ENCODE measurements at places on chromosomes 5 and 9. TPM values are rescaled to one million over a fixed set of nuclear protein-coding genes. Genes with fewer than 3 reads are reported as not detected.

The LCN15 gene
- total RNA-seq: not detected

The TUSC1 gene
- total RNA-seq: 11.7 TPM

The SPTAN1 gene
- 208 TPM for total RNA-seq

The IL3 gene
- total RNA-seq: not detected

The SCGB3A2 gene
- total RNA-seq: not detected

The DOCK8 gene
- not detected for total RNA-seq

DNA sequence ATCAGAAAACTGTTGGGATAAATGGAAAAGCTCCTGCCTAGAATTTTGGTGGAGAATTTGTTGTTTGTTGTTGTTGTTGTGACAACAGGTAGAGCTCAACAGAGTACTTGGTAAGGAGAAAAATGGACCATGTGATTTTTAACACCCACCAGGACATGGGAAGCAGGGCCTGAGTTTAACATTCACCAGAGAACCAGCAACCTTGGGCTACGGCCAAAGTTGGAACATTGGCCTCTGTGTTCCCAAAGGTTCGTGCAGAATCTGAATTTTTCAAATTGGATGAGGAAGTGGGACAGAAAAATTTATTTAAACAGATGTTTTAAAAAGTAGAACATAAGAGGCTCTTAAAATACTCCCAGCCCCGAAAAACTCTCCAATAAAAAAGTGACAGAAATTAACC lies 127.0 kb downstream of the GNA14 start:
- DNase-seq: no peak

DNA sequence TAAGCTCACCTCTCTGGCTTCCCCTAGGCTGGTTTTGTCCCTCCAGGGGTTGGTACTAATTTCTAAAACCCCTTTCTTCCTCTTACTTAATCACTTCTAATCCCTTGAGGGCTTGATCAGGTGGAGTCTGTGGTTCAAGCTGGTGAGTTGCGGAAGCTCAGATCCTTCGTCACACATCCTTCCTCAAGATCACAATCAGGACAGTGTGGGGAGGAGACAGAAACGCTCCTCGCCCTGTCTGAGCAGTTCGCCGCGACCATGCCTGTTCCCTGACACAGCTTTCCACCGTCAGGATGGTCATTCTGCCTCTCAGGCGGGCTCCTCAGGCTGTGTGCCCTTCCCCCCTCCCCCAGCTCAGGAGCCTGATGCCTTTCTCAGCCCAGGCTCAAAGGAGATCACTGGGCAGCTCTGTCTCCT lies 24.3 kb downstream of the CPLX2 start:
- no peak for DNase-seq

GRCh38 chr5:96660971-96661854 lies 963 bp upstream of the CAST start:
- DNase-seq: peak; percentile 67

DNA sequence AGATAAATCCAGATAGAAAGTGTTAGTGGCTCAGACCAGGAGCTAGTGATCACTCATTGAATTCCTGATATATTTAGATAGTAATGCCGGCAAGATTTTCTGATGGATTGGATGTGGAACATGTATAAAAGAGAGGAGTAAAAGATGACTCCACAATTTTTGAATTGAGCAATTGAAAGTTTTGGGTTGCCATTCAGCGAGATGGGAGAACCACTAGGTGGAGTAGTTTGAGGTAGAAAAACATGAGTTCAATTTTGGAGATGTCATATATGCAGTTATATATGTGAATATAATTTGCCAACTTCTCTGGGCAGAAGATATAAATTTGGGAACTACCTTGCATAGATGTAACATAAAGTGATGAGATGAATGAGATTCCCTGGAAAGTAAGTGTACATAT lies 502.5 kb upstream of the SEMA6A start:
- no peak for DNase-seq

GRCh38 chr9:108389056-108389455 lies 466.7 kb downstream of the ACTL7B start:
- no peak for DNase-seq

DNA sequence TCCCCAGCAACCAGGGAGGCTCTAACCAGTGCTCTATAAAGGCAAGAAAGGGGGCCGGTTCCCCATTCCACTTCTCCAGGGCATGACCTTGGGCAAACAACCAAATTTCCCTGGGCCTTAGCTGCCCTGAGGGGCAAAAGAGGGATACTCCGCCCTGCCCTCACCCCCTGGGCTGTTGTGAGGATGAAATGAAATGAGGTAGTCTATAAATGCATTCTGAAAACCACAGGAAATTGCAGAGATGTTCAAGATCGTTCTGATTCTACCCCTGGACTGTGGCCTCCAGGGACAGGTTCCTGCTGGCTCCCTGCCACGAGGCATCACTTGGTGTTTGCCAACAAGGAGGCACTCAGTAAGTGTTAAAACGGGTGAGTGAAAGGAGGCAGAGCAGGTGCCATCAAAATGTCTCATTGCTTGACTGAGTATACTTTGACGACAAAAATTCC lies 5.7 kb downstream of the RAPGEF1 start:
- peak; percentile 79 for DNase-seq

- DNase-seq: peak; percentile 43
Observed at GRCh38 chr9:91465420-91465819, 41.8 kb upstream of the NFIL3 start.

- DNase-seq: no peak
Observed at GRCh38 chr9:114078021-114078780, at the start of gene AMBP. Gene AMBP (minus strand): TSS chr9:114078300. CDS start chr9:114078209, 91 bp downstream.

- DNase-seq: no peak
Observed at GRCh38 chr5:150639377-150639692, 1.1 kb upstream of the SYNPO start.

GRCh38 chr5:107566986-107567385 lies 103.8 kb downstream of the EFNA5 start:
- DNase-seq: no peak

DNA sequence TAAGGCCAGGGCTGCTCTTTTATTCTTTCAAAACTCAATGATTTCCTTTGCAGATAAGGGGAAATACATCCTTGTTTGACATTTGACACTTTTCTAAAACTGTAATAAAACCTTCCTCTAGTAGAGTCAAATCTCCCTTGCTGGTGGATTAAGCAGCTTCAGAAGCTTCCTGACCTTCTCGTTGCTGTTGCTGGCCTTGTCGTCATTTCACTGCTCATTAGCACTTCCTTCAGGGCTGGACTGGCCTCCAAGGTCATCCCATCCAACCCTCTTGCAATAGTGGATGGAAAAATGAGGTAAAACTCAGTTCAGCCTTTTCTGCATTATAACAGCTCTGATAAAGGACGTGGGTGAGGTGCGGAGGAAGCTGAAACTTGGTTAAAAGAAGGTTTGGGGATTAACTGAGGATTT lies 1.1 kb upstream of the ADAMTSL1 start:
- no peak for DNase-seq

- DNase-seq: no peak
Observed at GRCh38 chr9:123678878-123679329, 251.0 kb downstream of the DENND1A start.

GRCh38 chr5:128574041-128574440 lies 36.0 kb upstream of the FBN2 start:
- peak; percentile 9 for DNase-seq

GRCh38 chr9:135307300-135307699 lies 172.3 kb upstream of the PPP1R26 start:
- no peak for DNase-seq

DNA sequence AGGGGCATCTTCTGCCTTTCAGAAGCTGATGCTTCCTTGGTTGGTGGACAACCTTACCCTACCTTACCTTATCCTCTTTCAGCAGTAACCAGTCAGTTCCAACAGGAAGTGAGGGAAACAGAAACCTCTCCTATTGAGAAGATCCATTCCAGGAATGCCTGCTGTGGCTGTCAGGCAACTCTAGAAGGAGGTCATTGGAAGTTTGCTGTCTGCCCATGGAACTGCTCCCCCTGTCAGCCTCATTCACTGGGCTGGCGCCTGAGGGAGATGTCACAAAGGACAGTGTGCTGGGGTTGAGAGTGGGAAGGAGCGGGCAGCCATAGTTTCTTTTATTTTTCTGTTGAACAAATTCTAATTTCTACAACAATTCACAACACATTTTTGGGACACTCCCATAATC lies 54.7 kb downstream of the IRX1 start:
- DNase-seq: no peak

DNA sequence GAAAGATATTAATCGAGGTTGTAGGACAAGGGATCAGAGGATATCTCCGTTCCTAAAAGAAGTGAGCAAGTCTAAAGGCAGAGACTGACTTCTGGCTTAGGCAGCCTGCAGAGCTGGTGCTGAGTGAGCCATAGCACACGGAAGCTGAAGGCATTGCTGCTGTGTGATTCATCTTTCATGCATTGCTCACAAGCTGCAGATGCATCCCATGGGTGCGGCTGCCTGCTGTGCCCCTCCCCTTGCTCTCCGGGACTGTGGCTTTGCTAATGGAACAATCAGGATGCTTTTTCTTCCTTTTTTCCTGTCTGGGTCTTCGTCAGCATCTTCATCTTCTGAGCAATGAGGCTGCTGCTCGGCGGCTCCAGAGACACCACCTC lies 341.4 kb downstream of the DIRAS2 start:
- peak; percentile 92 for DNase-seq

DNA sequence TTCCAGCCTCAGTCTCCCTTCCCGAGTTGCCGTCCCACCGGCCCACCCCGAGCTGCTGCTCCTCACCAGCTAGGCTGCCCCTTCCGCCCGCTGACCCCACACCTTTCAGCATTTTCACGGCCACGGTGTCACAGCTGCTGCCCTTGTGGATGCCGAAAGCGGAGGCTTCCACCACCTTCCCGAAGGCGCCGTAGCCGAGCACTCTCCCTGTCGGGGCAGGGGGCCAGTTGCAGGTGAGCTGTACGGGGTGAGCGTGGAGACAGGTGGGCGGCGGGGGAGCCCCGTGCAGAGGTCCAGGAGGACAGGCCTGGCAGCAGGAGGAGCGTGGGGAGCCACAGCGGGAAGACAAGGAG lies 28.2 kb upstream of the SCGB3A1 start:
- no peak for DNase-seq

GRCh38 chr9:77640741-77641580 lies 7.2 kb downstream of the GNA14 start:
- no peak for DNase-seq

DNA sequence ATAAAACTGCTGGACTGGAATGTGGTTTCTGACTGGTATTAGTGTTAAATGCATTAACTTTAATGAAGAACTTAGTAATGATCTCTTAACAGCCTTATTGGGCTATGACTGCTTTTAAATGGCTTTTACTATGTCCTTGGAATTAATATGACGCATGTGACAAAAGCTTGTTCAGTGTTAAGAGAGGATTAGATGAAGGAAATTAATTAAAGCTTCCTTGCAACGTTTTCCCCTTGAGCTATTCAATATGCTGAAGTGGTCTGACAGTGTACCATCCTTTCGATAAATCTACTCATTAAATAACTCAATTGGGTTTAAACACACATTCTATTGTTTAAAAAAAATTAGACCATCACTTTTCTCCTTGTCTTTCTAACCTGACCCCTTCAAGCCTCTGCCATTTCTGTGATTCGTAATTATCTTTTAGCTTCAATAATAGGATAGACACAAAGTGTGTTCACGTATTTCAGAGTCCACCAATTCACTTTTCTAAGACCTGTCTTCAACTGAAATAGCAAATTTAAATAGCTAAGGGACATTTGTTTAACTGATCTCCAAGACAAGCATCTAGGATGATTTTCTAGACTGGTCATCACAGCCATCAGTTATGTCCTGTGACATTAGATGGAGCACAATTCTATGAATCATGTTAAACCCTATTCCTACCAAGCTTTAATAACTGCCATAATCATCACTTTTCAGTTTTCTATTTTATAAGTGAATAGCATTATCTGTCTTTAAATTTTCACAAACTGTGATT lies 1258.0 kb upstream of the CDH9 start:
- no peak for DNase-seq

DNA sequence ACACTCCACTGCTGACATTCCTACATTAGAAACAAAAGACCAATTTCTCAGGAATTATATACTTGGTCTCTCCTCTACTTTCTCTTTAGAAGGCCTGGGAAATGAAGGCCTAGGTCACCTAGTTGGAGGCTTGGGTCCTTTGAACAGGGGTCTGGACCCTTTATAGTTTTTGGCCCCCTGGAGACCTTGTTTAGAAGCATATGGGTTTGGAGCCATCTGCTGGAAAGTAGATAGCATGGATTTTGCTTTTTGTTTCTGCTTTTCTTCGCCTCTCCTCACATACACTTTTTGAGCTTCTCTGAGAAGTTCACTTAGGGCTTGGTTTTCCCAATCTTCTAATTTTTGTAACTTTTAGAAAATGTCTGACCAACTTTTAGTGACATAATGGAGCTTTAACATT lies 67.1 kb upstream of the CDK20 start:
- no peak for DNase-seq

- no peak for DNase-seq
Observed at GRCh38 chr5:7382588-7382987, 13.3 kb upstream of the ADCY2 start.

- DNase-seq: peak; percentile 95
Observed at GRCh38 chr5:132263548-132264261, 6.2 kb downstream of the PDLIM4 start.

DNA sequence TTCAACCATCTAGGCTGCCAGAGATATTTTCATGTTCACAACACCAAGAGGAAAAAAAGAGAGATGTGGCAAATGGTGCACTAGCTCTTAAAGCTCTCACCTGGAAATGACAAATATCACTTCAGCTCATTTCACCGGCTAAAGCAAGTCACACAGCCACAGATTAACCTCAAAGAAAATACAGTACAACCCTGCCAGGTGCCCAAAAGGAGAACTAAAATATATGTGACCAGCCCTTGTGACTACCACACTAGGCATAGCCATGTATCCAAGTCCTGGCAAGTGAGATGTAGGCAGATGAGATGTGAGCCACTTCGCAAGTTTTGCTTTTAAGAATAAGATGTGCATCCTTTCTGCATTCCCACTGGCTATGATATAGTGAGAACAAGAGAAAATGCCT lies 41.4 kb downstream of the AGTPBP1 start:
- DNase-seq: no peak

- no peak for DNase-seq
Observed at GRCh38 chr5:31561946-31562345, 29.8 kb downstream of the C5orf22 start.

- no peak for DNase-seq
Observed at GRCh38 chr9:8907868-8908267, 1108.3 kb upstream of the DMAC1 start.

- no peak for DNase-seq
Observed at GRCh38 chr9:83508067-83508466, 30.1 kb downstream of the FRMD3 start.

DNA sequence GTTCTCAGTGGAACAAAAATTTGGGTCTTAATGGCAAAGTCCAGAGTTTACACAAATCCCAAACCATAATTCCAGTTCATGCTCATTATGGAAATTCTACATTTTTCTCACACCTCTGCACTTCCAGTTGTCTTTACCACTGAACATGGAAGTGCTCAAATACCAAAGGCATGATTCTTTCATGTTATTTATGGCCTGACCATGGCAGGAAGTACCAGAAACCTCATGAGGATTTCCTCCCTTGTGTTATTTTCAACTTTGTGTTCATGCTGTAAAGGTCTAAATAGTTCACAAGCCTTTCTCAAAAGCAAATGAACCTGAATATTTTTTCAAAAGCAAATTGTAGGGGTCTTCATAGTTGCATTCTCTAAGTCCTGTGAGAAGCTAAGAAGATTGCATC lies 82.0 kb upstream of the ITGA1 start:
- DNase-seq: peak; percentile 48
